Right ventricle myocardium inferior (tissue), 1 donor: ENCODE measurements at places on chromosomes 13 and 19. TPM values are rescaled to one million over a fixed set of nuclear protein-coding genes. Genes with fewer than 3 reads are reported as not detected.

POSTN gene
- 4.4 TPM for total RNA-seq

RFX1 gene
- 15.4 TPM for total RNA-seq

PSG2 gene
- not detected for total RNA-seq

ADGRE1 gene
- total RNA-seq, result 0.38 TPM

ZNF665 gene
- total RNA-seq, result 0.73 TPM

LRRC63 gene
- not detected for total RNA-seq

KIR2DL3 gene
- total RNA-seq, result not detected

FBL gene
- total RNA-seq, result 64.8 TPM

REEP6 gene
- total RNA-seq, result 1.1 TPM

THOP1 gene
- total RNA-seq, result 54.8 TPM

TUBA3C gene
- total RNA-seq, result 0.16 TPM

LDLR gene
- total RNA-seq, result 12.8 TPM

CGB3 gene
- total RNA-seq, result not detected

IGFLR1 gene
- 5.1 TPM for total RNA-seq
